Fibroblast of skin of right biceps (primary cell): ENCODE measurements at places on chromosomes 3 and 15.
A peak's percentile ranks its signal among the peaks of the same experiment; 100 is the strongest.

GRCh38 chr15:40985541-40986330 is 32.5 kb downstream of the CHAC1 start:
- peak; percentile 54 for DNase-seq

GRCh38 chr3:110405830-110406585 is 665.6 kb upstream of the NECTIN3 start:
- no peak for DNase-seq

DNA sequence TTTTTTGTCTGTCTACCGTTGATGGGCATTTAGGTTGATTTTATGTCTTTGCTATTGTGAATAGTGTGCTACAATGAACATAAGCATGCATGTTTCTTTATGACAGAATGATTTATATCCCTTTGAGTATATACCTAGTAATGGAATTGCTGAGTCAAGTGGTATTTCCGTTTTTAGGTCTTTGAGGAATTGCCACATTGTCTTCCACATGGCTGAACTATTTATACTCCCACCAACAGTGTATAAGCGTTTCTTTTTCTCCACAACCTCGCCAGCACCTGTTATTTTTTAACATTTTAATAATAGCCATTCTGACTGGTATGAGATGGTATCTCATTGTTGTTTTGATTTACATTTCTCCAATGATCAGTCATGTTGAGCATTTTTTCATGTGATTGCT is 89.6 kb upstream of the GALNT15 start:
- DNase-seq = peak; percentile 94

DNA sequence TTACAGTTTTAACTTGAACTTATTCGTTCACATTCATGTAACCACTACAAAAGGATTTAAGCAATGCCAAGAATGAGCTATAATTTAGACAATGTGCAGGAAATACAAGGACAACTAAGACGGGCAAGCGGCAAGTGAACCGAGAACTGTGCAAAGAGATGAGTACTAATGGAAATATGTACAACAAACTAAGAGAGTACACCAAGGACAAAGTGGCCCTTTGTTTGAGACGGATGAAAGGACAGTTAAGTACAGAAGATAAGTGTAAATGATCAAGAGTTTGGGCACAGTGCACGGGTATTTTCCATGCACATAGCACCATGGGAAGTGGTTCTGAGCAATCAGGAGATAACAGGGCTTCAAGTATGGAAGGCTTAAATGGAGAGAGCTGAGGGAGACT is 281.7 kb downstream of the ROBO2 start:
- peak; percentile 34 for DNase-seq

DNA sequence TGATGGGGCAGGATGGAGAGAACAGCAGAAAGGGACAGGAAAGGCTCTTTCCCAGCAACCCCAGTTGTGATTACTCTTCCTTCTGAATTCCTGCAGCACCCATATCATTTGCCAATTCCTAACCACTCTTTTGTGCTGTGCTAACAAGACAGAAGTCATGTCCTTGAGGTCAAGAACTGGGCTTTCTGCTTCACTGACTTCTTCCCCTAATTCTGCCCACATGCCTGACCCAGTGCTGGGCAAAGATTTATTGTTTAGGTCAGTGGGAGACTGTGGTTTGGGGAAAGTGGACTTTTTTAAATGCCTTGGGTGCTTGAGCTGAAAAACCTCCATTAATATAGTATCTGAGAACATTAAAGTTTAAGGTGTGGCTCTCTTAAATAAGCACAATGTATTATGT is 4.2 kb upstream of the EFCAB12 start:
- DNase-seq = no peak

- DNase-seq = no peak
Measured at GRCh38 chr3:146653978-146654377, 48.8 kb upstream of the PLSCR5 start.

DNA sequence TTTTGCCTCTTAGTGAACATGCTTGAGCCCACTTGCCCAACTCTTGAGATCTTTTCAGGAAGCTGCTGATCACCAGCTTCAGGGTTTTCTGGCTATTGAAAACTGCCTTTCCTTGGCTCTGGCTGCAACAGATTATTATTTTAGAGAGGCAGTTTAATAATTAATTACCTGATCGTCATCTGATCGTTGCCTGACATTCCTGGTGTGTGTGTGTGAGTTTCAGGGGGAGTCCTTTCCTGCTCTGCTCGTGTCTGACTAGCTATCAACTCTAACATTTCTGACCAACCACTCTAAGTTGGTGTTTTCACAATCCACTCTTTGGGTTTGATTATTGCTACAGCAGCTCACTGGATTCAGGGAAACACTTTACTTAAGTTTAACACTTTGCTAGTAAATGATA is 84.3 kb upstream of the SPATA16 start:
- no peak for DNase-seq

DNA sequence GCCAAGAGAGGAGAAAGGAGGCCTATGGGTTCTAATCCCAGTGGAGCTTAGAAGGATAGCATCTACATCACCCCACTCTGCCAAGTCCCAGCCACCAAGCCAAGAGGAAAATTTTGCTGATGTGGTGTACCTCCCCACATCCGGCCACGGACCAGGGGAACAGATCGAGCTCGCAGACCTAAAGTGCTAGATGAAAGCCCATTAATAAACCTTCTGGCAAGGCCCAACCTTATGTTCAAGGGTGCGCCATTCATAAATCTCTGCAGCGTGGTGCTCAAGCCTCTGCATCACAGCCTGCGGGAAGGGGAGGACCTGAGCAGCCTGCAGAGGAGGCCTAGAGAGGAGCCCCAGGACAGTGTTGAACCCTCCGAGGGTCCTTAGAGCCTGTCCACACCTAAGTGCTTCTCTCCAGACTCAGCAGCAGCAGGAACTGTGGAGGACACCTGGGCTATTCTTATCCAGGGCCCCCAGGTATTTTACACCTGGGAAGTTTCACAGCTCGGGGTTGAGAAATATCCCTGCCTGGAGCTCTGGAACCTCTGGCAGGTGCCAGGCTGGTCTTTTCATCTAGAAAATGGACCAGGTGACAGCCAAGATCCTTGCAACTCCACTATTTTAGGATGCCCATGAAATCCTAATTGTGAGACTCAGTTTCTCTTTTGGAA is 68.0 kb downstream of the MRPL46 start:
- no peak for DNase-seq

DNA sequence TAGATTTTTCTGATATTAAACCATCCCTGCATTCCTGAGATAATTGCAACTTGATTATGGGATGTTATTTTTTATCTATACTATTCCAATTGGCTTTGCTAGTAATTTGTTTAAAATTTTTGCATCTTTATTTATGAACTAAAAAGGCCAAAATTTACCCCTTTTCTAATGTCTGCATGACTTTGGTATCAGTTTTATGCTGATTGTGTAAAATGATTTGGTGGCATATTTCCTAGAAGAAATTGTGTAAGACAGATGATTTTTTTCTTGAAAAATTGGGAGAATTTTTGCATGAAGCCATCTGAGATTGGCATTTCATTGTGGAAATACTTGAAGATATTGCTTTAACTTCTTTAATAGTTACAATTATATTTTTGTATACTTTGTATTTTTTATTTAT is 183.8 kb upstream of the TBL1XR1 start:
- no peak for DNase-seq

GRCh38 chr3:65850261-65850660 is 188.5 kb downstream of the MAGI1 start:
- no peak for DNase-seq

DNA sequence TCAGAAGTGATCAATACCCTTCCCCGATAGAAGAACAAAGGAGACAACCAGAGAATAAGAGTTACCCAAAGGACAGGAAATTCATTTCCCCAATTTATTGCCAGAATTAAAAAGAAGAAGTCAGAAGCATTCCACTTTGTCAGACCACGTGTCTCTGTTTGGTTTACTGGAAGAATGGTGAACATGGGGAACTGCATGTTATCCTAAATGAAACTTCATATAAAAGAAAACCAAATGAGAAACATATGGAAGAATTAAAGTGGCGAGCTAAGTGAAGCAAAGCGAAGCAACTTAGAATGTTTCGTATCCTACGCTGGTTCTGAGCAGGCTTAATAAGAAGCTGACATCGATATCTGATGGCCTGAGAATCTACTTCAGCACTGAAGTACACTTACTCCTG is 190.7 kb downstream of the MAGI1 start:
- DNase-seq = peak; percentile 51

GRCh38 chr15:32041294-32041693 is 11.0 kb downstream of the CHRNA7 start:
- no peak for DNase-seq

GRCh38 chr3:88000853-88001252 is 58.0 kb downstream of the CGGBP1 start:
- no peak for DNase-seq

DNA sequence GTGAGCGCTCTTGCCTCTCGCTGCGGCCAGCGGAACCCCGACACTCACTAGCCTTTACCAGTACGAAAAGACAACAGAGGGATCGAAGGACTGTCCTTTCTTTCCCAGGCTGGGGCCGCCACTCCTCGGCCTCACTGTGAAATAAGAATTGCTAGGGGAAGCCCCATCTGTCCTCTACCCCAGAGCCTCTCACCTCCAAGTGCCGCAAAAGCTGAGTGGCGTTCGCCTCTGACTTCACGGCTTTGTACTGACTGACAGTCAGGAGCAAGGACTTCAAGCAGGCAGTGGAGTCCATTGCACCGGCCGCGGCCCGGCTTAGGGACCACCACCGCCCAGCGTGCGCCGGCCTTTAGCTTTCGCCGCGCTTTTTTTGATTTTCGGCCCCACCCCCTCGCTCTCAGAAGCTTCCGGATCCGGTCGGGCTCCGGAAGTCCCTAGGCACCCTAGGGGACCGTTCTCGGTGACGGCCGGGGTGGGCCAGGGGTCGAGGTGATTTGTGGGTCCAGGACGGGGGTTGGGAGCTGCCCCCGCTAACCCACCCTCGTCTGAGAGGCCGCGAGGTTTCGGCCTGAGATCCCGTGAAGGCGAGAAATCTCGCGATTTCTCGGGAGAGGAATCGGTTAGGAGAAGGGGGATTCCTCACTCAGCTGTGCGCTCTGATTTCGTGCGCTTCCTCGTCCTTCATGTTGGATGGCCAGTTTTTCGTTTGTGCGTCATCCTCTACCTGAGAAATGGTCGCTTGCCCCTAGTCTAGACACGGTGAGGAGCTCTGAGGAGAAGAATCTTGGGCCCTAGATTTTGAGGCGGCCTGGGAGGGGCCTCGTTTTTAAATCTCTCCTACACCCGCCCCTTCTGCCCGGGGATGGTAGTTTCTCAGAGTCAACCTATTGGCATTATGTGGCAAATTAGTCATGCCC is at the start of the genes CIP2A and DZIP3:
TSS of gene CIP2A (minus strand) at position 358 of the 917 bp plus-strand sequence. CDS start at position 295, 63 bp downstream.
TSS of gene DZIP3 (plus strand) at position 642 of the 917 bp plus-strand sequence. CDS start 15,685 bp downstream, outside the sequence.
- peak; percentile 95 for DNase-seq

DNA sequence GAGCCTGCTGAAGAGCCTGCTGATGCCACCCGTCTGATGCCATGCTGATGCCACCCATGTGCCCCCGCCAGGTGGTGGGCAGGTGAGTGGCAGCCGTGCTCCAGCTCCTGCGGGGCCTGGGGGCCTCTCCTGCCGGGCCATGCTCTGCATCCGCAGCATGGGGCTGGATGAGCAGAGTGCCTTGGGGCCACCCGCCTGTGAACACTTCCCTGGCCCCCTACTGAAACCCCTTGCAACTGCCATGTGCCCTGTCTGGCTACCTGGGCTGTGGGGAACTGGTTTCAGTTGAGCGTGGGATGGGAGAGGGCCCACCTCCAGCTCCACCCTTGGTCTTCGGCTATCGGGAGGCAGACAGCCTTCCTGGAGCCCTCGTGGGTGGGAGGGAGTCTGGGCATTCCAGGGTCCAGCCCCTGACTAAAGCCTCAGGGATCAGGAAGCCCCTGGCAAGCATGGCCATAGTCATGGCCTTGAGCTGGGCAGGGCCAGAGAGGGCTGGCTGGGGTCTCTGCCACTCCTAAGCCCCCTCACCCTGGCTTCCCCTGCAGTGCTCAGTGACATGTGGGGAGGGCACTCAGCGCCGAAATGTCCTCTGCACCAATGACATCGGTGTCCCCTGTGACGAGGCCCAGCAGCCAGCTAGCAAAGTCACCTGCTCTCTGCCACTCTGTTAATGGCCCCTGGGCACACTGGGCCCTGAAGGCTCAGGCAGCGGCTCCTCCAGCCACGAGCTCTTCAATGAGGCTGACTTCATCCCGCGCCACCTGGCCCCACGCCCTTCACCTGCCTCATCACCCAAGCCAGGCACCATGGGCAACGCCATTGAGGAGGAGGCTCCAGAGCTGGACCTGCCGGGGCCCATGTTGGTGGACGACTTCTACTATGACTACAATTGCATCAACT is 92.2 kb downstream of the TBC1D2B start:
- DNase-seq = no peak

GRCh38 chr3:195751560-195751959 is 30.8 kb downstream of the MUC20 start:
- no peak for DNase-seq

DNA sequence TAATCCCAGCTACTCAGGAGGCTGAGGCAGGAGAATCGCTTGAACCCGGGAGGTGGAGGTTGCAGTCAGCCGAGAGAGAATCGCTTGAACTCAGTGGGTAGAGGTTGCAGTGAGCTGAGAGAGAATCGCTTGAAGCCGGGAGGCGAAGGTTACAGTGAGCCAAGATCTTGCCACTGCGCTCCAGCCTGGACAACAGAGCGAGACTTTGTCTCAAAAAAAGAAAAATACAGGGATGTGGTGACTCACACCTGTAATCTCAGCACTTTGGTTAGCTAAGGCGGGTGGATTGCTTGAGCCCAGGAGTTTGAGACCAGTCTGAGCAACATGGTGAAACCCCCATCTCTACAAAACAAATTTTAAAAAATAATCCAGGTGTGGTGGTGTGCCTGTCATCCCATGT is 26.8 kb downstream of the UBE2E1 start:
- DNase-seq = no peak

DNA sequence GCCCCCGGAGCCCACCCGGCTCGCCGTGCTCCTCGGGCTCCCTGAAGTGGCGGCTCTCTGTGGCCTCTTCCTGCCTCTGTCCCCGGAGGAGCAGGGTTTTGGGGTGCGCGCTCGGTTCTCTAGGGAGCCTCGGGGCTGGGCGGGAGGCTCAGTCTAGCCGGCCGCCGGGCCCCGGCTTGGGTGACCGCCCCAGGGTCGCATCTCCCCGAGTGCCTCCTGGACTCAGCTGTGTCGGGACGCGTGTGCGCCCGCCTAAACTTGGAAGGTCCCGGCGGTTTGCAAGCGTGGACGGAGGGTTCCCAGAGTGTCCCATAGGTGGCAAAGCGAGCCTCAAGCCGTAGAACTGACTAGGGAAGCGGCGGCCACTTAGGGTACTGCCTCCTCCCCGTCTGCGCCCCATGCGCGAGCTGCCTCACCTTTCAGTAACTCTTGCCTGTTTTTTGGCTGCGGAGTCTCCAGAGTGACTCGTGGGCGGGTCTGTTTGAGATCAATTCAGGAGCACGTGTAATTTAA is 601 bp downstream of the ACTL6A start:
- DNase-seq = peak; percentile 73

- DNase-seq = no peak
Measured at GRCh38 chr15:60297047-60297446, 100.7 kb downstream of the ANXA2 start.

- no peak for DNase-seq
Measured at GRCh38 chr15:85704720-85705429, 89.8 kb downstream of the KLHL25 start.

DNA sequence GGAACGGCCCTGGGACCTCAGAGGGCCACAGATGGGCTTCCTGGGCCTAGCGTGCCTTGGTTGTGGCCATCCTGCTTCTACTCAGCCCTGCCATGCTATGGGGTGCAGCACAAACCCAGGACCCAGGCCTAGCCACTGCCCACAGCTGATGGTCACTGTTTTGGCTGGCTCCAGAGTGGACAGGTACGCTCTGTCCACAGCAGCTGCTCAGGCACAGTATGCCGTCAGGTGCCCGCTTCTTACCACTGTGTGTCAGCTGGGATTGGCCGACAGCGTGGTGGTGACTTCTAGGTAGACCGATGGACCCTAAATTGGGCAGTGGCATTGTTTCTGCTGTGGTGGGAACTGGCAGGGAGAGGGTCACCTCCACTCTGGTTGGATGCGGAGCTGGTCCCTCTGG is 47.3 kb downstream of the KLF13 start:
- DNase-seq = no peak

- no peak for DNase-seq
Measured at GRCh38 chr15:73941871-73942635, 15.8 kb downstream of the LOXL1 start.
